ENCODE measurements at places on chromosomes 16 and 17.
A peak's percentile ranks its signal among the peaks of the same experiment; 100 is the strongest.

DNA sequence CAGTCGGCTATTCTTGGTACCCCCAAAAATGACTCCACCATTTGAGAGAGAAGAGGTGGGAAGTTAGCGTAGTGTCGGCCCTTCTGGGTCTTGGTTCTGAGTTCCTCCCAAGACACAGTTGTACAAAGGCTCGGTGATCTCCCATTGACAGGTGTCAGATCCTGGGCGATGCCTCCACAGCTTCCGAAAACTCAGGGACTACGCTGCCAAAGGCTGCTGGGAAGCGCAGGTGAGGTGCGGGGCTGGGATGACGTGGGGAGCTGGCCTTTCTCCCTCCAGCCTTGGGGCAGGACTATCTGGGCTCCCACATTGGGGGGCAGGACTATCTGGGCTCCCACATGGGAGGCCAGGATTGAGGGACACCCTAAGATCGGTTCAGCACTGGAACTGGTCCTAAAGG lies 10.4 kb downstream of the CCNF start:
- no peak for DNase-seq

GRCh38 chr17:36183001-36183971 lies 6.8 kb upstream of the TBC1D3B start:
- peak; percentile 77 for DNase-seq

DNA sequence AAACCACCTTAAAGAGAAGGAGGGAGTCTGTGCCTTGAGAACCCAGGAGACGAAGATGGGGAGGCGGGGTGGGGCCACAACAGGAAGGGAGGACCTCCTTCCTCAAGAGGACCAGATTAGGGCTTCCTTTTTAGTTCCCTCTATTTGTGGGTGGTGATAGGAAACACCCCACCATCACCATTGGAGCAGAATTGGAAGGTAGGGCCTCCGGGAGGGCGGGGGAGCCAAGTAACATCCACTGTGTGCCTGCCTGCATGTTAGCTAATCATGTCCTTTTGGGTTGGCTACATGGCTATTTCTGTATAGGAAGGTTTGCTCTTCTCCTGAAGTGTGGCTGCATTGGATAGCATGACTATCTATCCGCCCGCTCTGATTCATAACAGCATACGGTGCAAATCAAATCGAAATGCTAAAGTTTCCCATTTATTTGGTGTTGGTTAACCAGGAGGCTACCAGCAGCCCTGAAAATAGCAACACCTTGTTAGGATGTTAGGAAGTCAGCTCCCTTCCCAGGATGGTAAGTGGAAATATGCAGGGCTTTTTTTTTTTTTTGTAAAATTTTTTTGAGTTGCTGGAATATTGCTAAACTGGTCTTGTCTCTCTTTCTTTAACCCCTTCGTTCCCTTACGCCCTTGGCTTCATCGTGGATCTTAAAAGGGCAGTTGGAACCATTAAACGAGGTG lies 4.2 kb downstream of the SYT17 start:
- no peak for DNase-seq

DNA sequence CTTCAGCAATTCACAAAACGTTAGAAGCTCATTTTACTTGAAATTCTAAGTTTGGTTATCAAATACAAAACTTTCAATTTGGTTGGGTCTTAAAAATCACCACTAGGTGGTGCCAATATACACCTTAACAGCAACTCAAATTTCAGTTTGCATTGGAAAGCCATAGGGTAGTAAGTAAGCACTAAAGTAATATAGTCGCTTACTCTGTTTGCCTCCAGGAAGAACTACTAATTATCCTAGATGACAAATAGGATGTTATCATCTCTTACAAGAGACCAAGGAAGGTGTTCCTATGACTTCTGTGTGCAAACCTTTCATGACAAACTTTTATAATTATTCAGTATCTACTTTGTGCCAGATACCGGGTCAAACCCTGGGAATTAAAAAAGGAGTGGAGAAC lies 93.3 kb downstream of the MYO1D start:
- DNase-seq = peak; percentile 53

- no peak for DNase-seq
Measured at GRCh38 chr17:3503285-3503684, 27.5 kb downstream of the ASPA start.

DNA sequence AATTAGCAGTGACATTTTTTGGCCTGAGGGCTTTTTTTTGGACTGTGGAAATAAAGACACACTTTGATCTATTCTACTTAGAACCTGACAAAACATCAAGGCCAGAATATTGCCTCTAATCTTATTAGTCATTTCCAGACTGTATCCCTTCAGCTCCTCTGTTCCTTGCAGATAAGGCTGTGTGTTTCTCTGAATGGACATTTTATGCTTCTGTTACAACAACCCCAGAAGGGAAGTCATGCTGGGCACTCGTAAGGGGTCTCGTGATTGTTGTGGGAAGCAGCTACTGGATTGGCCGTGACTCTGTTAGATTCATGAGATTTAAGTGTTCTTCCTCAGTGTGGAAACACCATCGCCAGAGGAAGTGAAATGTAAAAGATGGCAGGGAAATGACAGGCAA lies 31.6 kb upstream of the HS3ST2 start:
- DNase-seq = no peak

DNA sequence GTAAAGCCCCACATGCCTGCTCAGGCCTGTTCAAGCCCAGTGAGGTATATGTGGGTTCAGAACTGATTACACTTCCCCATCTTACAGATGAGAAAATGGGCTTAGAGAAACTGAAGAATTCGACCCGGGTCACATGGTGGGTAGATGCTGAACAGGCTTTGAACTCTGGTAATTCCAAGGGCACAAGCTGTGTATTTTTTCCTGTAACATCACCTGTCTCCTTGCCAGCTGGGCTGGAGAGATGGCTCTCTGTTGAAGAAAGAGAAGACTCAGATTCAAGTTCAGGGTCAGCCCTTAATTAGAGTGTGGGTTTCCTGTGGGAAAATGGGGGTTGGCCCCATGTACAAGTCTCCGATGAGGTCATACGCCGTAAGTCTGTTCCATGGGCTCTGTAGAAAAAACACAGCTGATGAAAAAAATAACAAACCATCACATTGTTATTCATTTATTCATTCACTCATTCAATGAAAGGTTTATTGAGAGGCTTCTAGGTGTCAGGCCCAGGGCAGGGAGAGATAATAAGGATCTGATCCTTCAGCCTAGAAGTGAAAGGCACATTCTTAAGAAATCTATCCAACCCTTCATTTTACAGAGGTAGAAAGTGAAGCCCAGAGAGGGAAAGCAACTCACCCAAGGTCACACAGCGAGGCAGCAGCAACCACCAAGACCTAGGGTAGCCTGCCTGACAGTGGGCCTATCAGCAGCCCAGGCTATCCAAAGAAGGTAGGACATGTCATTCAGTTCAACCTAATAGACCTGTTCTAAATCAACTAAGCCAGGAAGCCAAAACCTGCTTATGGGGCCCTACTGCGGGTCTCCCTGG lies 482.8 kb downstream of the SOX9 start:
- DNase-seq = no peak

GRCh38 chr16:19499481-19499880 lies 22.4 kb downstream of the GDE1 start:
- DNase-seq = no peak

DNA sequence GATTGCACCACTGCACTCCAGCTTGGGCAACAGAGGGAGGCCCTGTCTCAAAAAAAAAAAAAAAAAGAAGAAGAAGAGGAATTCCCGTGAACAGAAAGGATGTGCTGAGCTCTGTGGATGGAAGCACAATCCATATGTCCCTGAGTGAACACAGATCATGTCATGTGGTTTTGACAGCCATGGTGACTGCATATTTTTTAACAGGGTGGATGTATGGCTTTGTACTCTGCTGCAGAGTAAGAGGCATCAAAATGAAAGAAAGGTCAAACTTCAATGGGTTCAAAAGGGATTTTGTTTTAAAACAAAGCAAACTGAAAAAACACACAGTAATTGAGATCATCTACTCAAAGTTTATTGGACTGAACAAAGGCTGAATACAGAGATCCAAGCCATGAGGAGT lies 31.5 kb downstream of the MXRA7 start:
- DNase-seq = no peak

- no peak for DNase-seq
Measured at GRCh38 chr17:17412326-17412725, 64.5 kb upstream of the MED9 start.

GRCh38 chr16:86355531-86355930 lies 154.8 kb upstream of the FOXF1 start:
- DNase-seq = no peak

DNA sequence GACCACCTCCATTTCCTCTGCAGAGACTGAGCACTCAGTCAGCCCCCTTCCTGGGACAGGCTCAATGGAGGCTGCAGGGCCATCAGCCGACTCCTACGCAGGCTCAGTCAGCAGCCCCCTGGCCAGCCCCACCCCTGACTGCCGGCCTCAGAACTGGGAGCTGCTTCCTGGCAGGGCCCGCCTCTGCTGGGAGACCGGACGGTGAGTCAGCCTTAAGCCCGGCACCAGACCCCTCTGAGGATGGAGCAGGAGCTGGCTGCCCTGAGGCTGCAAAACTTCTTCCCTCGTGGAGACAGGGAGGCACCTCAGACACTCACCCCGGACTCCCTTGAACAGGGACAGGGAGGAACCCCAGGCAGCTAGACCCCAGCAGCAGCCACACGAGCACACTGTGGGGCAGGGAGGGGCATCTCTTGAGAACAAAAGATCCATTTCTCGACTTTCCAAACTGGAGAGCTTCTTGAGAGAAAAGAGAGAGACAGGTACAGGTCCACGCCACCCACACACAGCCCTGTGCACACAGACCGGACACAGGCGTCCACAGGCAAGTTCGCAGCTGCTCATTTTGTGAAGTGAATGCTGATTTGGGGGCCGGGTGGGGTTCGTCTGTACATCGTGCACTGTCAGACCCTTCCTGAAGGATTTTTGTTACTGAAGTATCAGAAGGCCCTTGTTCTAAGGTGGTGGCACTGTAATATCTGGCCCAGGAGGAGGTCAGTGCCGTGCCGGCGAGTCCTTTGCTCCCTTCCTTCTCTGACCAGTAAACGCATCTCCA lies 1.3 kb upstream of the TUBB3 start:
- peak; percentile 70 for DNase-seq

GRCh38 chr16:82636485-82636884 lies 9.7 kb downstream of the CDH13 start:
- no peak for DNase-seq

DNA sequence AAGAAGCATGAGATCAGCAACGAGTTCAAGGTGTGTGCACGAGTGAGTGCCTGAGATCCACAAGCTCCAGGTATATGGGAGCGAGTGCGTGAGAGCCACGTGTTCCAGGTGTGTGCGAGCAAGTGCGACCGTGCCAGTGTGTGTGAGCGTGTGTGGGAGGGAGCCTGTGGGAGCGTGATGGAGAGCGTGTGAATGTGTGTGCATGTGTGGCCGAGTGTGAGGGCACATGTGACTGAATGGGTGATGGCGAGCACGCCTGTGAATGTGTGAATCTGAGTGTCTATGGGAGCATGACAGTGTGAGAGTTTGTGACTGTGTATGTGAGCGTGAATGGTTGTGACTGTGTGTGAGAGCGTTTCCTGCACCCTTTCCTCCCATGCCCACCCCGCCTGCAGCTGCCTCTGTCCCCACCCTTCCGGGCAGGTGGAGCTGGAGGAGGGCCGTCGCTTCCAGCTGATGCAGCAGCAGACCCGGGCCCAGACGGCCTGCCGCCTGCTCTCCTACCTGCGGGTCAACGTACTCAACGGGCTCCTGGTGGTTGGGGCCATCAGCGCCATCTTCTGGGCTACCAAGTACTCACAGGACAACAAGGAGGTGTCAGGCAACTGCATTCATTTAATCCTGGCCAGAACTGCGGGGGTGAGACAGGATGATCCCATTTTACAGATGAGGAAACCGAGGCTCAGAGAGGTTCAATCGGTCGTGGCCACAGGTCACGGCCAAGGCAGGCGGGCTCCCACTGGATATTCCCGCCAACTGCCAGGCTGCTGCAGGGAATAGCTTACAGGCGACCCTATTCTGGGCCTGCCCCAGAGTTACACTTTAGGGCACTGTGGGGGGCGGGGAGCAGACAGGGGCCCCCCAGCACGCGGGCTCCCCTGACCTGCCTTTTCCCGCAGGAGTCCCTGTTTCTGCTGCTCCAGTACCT lies 3.7 kb downstream of the TMC8 start:
- DNase-seq = peak; percentile 78

GRCh38 chr16:57132470-57132869 lies 40.1 kb downstream of the CPNE2 start:
- DNase-seq = peak; percentile 84

DNA sequence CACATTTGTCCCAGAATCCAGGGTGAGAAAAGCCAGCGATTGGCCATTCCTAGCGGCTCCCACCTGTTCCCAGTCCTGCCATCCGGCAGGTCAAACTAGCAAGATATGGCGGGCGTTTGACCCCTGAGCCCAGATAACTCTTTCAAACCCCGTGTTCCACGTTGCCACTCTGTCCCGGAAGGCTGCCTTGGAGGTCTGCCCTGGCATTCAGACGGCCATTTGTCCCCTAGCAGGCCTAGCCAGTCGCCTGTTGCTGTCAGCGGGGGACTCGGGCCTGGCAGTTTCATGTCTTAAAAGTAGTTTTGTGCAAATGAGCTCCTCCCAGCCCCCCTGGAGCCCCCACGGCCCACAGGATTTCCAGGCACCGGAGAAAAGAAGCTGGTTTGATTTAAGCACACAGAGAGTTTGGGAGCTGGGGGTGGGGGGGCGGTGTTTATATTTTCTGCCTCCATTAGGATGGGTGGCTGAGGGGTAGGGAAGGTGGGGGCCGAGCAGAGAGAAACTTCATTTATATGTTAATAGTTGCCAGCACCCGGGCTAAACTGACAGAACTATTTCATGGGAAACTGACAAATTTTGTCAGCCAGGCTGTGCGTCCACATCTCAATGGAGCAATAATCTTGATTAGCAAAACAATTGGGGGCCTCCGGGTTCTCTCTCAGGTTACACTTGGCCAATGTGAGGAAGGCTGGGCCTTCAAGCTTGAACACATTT lies 240.9 kb upstream of the SALL1 start:
- DNase-seq = no peak

GRCh38 chr17:47423406-47424295 lies 99.9 kb downstream of the EFCAB13 start:
- peak; percentile 40 for DNase-seq

GRCh38 chr16:56426585-56426984 lies 1.2 kb upstream of the AMFR start:
- no peak for DNase-seq

DNA sequence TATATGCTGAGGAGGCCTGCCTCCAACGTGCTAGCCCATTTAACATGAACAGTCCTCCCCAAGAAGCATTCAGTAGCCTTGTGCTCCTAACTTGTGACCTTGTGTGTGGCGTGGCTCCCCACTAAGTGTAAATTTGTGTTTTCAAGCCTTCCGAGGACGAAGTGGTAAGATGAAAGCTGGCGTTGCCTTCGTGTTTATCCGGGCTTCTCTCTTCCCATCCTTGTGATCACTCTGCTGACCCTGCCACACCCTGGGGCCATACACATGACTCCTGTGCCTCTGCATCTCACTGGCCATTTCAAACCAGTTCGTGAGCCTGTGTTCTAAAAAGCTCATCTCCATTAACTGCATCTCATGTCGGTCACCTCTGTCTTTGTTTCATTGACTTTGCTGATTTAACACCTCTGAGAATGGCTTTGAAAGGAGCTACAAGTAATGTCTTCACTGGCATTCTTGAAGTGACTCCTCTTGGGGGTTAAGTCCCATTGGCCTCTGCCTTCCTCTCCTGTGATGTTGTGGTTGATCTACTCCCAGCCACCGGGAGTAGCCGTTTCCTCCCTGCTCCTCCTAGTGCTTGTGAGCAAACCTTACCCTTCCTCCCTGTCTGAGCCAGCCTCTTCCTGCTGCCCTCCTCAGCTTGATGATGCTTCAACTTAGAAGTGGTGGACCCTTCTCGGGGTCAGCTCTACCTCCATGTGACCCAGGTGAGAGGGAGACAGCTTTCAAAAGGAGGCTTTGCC lies 27.4 kb upstream of the NAGLU start:
- DNase-seq = no peak

- no peak for DNase-seq
Measured at GRCh38 chr17:73550556-73550955, 93.7 kb downstream of the SDK2 start.

All from Caco-2 (cell line).